ENCODE measurements at places on chromosomes 1 and 21.

DNA sequence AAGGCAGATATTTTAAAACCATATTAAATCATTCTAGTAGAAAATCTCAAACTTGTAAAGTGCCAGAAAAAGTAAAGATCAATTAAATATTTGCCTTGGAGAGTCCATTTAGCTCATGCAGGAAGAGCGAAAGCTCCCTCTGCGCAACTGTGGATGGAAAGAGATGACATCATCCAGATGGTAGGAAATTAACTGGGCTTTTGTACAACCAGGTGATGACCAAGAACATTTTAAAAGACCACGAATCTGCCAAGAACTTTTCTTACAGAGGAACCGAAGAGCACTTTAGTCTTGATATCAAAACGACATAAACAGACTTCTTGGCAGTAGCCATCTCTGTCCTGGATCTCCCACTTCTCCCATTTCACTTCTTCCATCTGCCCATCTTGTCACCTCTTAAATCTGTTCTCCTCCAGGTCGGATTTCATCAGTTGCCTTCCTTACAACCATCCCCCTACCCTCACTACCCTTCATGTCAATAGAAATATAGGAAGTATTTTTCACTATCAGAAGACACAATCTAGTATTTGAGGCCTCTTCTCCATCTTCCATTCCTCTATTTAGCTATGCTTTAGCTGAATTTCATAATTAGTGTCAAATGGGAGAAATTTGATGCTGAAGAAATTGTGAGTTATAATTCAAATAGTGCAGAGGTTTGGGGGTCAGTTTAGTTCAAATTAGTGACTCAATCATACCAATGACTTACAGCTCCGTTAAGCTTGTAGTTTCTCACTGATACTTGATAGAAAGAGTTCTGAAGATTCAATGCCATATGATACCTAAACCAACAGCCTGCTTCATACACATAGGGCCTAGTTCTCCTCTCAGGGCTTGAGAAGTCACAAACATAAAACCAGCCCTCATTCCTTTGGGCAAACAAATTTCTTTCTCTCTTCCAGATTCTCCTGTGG is 22.0 kb upstream of the DNASE2B start:
- no peak for DNase-seq

GRCh38 chr1:4657244-4657789 is 2.9 kb downstream of the AJAP1 start:
- no peak for DNase-seq

GRCh38 chr21:38843379-38843778 is 37.6 kb downstream of the ETS2 start:
- no peak for DNase-seq

DNA sequence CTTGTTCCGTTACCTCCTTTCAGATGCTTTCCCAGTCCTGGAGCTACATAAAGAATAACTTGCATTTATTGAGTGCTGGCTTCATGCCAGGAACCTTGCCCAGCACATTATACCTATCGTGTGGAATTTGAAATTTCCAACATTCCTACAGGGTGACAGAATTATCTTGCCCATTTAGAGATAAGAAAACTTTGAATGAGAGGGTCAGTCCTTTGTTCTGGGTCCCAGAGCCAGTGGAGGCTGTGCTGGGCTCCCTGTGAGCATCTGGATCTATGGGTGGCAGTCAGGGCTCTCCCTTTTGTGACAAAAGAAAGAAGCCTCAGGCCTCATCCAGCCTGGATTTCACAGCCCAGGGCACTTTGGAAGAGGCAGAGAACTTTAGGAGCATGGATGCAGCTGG is 3.2 kb downstream of the GSTM4 start:
- no peak for DNase-seq

GRCh38 chr1:108199781-108200686 is at the start of gene SLC25A24:
TSS of gene SLC25A24 (minus strand) at chr1:108200343. CDS start at chr1:108200138, 205 bp downstream.
- peak; percentile 49 for DNase-seq

GRCh38 chr1:42835422-42835821 is 11.0 kb upstream of the ZNF691 start:
- no peak for DNase-seq

- no peak for DNase-seq
Measured at GRCh38 chr1:171780583-171781175, 781 bp upstream of the METTL13 start.

DNA sequence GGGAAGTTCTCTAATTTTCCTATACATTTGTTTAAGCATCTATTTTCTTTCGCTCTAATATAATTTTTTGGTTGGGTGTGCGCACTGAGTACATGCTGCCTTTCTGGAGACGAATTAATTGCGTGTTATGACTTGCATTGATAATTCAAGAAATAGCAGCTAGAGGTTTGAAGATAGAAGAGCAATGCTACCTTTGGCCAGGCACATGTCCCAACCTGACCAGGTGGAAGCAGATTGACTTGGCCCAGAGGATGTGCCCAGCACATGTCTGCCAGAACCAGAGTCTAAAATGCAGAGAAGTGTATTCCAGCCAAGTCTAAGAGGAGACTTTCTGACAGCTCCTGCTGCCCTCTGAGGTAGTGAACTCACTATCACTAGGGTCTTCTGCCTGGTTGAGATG is 114.3 kb downstream of the SLC35F3 start:
- DNase-seq = no peak

- no peak for DNase-seq
Measured at GRCh38 chr1:163744301-163744887, 422.6 kb downstream of the NUF2 start.

- DNase-seq = no peak
Measured at GRCh38 chr1:22471610-22472009, 20.0 kb downstream of the ZBTB40 start.

DNA sequence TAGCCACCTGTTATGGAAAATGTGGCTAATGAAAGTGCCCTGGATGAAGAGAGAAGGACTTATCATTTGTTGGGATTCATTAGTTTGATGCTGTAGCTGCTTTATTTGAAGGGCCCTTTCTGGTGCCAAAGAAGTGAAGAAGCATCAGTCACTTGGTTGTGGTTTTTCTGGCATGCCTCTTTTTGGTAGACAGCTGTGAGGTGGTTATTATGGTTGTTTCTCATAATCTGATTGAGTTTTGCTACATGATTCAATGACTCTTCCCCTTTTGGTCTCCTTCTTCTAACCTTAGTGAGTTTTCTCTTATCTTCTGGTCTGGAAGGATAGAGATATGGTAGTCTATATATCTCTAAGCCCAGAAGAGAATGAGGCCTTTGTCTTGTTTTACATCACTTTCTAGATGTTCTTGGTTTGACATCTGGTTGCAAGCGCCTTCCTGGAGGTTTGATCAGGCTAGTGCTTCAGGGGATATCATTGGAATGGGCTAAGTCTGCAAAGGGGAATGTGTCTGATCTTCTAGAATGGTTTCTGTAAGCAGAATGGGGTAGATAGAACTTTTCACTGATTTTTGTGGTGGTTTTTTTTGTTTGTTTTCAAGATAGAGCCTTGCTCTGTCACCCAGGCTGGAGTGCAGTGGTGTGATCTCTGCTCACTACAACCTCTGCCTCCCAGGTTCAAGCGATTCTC is 26.0 kb downstream of the ARID1A start:
- no peak for DNase-seq

- DNase-seq = no peak
Measured at GRCh38 chr1:87706203-87706602, 377.5 kb downstream of the LMO4 start.

- DNase-seq = no peak
Measured at GRCh38 chr1:201483373-201483949, 14.5 kb upstream of the PHLDA3 start.

DNA sequence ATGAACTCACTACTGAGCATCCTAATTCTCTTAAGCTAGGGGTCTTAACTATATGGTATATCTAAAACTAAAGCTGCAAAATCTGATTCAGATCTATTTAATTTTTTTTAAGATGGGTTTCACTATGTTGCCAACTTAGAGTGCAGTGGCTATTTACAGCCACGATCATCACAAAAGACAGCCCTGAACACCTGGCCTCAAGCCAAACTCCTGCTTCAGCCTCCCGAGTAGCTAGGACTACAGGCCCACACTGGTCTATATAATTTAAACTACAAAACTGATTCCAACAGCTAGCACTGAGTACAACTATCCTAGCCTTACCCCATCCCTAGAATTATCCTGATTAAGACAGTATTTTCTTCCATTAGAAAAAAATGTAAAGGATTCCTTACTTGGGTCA is 37.1 kb downstream of the EIF4G3 start:
- DNase-seq = no peak

GRCh38 chr1:234601301-234602017 is 8.5 kb downstream of the IRF2BP2 start:
- no peak for DNase-seq

DNA sequence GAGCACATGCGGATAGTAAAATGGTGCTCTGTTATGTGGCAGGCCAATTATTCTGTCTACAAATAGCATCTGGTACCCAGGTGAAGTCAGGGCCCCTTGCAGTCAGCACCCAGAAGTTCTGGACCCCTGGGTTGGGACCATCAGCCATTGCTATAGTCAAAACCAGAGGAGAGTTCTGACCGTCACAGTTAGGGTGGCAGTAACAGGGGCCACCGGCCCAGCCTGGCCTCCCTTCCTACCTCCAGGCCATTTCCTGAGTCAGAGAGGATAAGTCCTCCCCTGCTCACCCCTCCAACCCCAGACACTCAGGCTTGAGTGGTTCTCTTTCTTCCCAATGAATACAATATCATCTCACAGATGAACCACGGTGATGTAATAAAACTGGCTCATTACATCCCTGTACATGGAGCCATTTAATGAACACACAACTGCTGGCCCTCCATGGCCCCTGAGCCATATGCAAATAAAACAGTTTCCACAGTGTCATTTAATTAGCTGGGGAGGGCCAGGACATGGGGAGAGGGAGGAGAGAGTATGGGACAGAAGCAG is 673.6 kb downstream of the MATN1 start:
- no peak for DNase-seq

DNA sequence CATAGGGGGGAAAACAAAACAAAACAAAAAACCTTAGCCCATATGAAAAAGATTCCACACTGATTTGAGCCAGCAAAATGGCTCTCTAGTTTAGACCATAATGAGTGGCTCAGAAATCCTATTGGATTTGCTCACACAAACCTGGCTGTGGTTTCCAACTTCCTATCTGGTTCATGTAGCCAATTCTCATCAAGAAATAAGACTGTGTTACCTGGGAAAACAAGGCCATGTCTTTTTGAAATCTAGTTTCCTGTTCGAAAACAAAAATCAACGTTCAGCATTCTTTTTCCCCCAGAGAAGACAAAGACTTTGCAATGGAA is 69.2 kb downstream of the TBX15 start:
- DNase-seq = no peak

- DNase-seq = no peak
Measured at GRCh38 chr1:93670141-93670540, 11.5 kb downstream of the BCAR3 start.

GRCh38 chr1:17686258-17686657 is 68.9 kb upstream of the ACTL8 start:
- DNase-seq = no peak

- no peak for DNase-seq
Measured at GRCh38 chr1:20153000-20153418, 13.9 kb downstream of the PLA2G2F start.

GRCh38 chr1:156430866-156431265 is 61.9 kb downstream of the RHBG start:
- no peak for DNase-seq

GRCh38 chr1:231194476-231194842 is 32.6 kb downstream of the TRIM67 start:
- no peak for DNase-seq
